WTC11 (cell line): ENCODE measurements at places on chromosomes 2 and 18.

- DNase-seq, result peak; percentile 22
Measured at GRCh38 chr2:88059979-88060906, 4.7 kb upstream of the KRCC1 start.

DNA sequence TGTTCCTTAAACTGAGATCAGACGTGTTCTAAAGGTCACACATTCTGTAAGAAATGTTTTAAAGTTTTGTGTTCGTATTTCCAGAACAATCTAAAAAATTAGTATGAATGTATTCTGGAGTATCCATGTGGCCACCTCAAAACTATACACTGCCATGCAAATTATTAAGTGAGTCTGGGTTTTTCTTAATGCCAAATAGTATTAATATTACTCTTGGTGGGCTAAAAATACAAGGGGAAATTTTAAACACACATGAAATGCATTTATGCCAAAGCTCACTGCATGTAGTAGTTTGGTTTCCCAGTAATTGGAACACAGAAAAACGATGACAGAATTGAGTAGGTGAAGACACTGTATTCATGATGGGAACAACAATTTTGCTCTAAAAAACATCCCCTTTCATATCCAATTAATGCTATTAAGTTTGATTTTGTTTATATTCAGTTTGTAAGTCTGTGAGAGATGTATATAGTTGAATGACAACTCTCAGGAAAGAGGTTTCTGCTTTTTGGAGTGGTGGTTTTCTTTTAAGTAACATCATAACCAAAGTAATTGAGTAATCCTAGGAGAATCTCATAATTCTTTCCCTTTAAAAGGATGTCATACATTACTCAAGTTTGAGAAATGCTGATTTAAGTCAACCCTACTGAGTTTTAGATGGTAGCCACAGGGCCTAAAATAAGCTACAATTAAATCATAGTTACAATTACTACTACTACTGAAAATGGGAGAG, 75.7 kb upstream of the CDCA7 start:
- DNase-seq, result no peak

GRCh38 chr2:10141736-10142639, 19.4 kb downstream of the RRM2 start:
- DNase-seq, result peak; percentile 68

- no peak for DNase-seq
Measured at GRCh38 chr2:27152796-27153464, 4.1 kb downstream of the TCF23 start.

DNA sequence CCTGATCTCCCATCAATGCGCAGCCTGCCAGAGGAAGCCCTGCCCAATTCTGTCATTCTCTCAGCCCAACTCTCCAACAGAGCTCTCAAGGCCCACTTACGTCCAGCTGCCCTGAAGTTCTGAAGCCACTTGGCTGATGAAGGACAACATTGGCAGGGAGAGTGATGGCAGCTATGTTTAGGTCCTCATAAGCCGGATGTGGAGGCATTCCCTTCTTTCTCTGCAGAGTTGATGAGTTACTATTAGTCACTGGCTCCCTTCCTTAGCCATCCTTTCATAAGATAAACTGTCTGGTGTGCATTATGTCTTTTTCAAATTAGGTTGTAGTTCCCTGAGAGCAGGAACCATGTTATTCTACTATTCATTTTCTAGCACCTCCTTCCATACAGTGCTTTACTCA, 22.5 kb upstream of the TACR1 start:
- no peak for DNase-seq

DNA sequence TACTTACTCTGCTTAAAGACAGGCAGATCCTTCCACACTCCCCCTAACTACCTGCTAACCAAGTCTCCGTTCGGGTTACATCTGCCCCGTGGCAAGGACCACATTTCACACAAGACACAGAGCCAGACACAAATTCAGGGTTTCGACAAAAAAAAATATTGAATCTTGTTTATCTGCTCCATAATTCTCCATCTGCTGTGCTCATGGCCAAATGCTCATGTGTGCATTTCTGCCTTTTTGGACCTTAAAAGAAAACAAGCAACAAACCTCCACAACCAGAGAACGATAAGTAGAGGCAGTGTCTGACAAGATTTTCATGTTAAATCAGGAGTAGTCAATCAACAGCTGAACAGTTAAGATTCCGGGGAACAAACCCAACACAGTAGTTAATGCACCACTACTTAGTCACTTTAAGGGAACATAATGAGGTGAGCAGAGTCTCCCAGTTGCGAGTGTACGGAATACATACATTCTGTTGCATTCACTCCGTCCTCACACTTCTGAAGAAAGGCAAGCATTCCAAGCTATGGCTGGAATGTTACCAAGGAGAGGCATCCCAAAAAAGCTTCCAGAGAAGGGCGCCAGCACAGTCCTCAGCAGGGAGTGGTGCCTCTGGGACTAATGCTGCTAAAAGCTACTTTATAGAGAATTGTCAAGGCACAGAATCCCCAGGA, 121.0 kb downstream of the ANKRD44 start:
- DNase-seq, result no peak

DNA sequence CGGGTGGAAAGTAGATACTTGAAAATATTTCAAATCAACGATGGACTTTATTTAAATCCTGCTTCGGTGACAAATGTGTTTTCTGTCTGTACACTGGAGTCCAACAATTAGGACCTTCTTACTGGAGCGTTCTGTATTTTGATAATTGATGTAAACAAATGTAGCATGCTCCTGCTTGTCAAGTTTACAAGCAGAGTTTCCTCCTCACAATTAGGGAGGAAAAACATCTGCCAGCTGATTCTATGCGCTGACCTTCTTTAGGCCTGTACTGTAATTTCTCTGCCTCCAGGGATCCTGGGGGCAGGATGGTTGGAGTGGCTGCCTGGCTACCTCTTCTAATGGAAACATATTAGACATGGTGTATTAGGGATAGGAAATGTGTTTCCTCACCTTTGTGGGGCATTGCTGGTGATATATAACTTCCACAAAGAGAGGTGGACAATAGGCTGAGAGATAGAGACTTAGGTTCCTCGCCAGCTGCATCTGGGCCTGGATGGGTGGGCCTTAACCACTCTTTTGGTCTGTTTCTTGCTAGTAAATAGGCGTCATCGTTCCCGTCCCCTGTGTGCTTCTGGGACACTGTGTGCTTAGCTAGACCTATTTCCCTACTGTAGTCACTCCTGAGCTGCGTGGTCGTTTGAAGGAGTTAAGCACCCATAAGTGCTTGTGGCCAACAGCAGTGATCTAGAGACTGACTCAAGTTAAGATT, 19.3 kb downstream of the GATA6 start:
- no peak for DNase-seq

DNA sequence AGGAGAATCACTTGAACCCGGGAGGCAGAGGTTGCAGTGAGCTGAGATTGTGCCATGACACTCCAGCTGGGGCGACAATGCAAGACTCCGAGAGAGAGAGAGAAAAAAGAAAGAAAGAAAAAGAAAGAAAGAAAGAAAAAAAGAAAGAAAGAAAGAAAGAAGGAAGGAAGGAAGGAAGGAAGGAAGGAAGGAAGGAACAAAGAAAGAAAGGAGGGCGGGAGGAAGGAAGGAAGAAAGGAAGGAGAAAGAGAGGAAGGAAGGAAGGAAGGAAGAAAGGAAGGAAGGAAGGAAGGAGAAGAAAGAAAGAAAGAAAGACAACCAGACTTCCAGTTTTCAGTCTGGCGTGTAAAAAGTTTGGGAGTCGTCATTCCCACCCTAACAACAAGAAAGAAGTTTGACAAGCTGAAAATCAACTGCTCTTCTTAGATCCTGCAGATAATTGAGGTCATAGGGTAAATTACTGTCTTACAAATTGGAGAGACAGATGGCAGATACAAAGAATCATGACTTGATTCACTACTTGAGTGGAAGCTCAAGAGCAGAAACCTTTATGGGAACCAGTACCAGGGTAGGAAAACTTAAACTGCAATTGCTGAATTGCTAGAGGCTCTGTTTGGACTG, 15.1 kb upstream of the CYP27C1 start:
- DNase-seq, result no peak

GRCh38 chr18:49651033-49651432, 89.2 kb downstream of the LIPG start:
- DNase-seq, result no peak
